Stimulated activated CD4-positive, alpha-beta T cell treated with anti-CD3 and anti-CD28 coated beads, Interleukin-2, amount 100 ng/mL, for 24 hours (primary cell): ENCODE measurements at places on chromosomes 3 and 15.

DNA sequence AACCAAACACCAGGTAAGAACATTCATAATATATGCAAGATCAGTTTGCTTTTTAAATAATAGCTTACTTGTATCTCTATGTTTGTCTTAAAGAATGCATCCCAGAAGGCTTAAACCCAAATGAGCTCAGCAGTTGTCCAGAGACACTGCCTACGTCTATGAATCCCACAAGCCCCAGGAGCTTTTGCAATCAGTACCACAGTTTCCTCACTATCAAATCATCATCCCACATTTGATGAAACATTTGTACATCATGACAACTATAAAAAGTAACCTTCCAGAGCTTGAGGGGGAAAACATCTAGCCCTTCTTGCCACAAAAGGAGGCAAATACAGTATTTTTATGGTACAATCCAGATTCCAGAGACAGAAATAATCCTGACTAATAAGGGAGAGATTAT, 63.7 kb downstream of the ATP8B4 start:
- DNase-seq = no peak

DNA sequence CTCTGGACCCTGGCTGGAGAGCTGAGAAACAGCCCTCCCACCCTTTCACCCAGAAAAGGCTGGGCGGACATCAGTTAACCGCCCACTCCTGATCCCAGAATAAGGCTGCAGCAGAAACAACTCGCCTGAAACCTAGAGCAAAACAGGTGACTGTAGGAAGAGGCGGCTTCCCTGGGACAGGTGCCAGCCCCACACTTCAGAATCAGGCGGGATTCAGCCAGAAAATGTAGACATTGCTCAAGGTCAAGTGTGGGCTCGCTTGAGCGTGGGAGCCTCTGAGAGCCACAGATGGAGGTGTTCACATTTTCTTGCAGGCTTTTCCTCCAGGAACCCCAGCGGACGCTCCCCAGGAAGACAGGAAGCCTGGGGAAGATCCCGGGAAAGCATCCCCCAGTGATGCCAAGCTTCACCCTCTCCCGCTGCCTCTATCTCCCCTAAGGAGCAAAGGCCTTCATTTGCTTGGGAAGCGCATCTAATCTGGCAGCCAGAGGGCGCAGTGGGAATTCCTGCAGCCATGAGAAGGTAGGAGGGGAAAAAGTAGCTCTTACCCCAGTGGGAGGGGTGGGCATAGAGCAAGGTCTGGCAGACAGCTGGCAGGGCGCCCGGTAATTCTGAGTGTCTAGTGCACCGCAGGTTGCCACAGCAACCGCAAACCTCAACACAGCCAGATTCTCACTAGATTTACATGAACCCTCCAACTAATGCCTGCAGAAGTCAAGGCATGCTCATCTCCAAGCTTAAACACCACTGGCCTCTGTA, 77.7 kb downstream of the OCA2 start:
- no peak for DNase-seq

DNA sequence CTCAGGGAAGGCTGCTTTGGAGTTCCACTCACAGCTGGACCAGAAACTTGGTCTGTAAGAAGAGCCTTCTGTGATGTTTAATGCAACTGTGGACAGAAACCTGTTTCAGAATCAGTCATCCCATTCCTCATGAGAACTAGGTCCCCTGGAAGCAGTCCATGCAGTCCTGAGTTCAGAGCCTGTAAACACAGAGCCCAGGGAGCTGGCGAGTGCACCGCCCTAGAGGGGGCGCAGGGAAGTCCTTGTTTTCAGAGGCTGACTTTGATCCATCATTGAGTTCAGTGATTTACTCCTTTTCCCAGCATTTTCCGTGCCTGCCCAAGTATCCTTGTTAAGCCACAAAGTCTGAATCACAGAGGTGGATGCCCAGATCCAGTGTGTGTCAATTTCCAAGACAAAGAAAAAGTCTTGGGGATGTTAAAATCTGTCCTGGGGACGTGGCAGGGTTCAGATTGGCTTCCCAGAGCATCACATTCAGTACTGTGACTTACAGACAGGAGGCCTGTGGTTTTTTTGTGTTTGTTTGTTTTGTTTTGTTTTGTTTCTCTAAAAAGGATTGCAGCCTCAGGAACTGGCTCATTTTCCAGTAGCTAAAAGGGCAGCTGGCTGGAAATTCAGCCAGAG, 9.8 kb upstream of the TXNRD3 start:
- no peak for DNase-seq

- DNase-seq = no peak
Observed at GRCh38 chr3:11560746-11561145, 83.0 kb downstream of the VGLL4 start.

DNA sequence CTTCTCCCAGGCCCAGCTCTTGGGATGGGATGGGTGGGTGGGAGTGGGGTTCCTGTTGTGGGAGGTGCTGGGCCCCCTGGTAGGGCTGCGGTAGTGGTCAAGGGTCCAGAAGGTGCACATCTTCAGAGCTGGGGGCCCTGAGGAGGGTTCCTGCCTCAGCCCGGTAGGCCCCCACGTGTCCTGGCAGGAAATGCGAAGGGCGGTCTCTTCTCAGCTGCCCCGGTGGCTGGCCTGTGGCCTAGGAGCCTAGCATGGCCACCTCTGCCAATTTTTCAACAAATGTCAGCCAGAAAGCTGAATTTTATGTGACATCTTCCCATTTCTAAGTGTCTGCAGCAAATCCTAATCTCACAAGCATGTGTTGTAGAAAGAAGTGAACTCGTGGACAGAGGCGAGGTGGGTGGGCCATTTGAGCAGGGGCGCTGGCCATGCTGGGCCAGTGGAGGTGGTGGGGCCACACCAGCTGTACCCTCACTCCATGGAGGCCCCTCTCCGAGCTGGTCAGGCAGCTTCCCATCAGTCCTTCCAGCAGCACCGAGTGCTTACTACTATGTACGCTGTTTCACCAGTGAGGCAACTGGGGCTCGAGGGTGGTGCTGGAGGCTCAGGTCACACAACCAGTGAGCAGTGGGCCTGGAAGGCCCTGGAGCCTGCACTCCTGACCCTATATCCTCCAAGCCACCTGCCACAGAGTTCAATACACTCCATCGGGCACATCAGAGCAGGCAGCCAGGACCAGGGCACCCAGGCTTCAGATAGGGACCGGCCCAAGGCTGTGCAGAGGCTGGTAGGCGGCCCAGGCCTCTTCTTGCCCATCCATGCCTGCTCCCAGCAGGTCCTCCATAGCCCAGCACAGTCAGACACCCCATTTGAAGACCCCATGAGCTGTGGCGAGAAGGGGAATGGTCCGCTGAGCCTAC, 23.2 kb downstream of the FBLN2 start:
- no peak for DNase-seq

GRCh38 chr3:127546554-127546953, 44.0 kb downstream of the TPRA1 start:
- DNase-seq = no peak

DNA sequence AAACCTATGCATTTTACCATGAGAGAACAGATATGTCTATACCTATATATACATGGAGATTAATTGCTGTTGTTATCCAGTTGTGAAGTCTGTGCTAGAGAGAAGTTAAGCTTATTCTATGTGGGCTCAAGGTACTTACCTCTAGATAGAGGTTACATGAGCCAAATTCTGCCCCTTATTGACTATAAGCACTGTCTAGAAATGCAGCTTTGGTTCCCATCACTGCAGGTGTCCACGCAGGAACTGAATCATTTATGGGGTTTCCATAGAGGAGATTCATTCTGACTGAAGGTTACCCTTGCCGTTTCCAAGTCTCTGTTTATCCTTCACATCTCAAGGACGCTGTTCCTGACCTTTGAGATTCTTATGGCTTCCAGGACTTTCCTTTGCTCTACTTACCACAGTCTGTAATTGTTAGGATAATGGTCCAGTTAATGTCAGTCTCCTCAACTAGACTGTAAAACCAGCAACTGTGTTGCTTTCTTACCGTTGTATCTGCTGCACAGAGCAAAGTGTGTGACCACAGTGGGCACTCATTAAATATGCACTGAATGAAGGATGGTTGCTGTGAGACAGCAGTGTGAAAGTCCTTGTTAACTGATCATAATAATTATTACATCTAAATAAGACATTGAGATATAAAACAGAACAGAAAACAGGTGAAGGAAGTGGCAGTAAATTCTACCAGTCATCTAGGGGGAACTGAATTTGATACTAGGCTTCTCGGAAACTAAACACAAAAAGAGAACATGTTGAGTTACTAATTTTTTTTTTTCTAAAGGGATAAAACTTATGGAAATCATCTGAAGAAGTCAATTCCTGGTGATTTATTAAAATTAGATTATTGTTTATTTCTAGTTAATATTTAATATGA, 44.0 kb upstream of the BCL6 start:
- DNase-seq = no peak

GRCh38 chr3:187150599-187150998, 11.3 kb upstream of the RPL39L start:
- DNase-seq = peak; percentile 76

DNA sequence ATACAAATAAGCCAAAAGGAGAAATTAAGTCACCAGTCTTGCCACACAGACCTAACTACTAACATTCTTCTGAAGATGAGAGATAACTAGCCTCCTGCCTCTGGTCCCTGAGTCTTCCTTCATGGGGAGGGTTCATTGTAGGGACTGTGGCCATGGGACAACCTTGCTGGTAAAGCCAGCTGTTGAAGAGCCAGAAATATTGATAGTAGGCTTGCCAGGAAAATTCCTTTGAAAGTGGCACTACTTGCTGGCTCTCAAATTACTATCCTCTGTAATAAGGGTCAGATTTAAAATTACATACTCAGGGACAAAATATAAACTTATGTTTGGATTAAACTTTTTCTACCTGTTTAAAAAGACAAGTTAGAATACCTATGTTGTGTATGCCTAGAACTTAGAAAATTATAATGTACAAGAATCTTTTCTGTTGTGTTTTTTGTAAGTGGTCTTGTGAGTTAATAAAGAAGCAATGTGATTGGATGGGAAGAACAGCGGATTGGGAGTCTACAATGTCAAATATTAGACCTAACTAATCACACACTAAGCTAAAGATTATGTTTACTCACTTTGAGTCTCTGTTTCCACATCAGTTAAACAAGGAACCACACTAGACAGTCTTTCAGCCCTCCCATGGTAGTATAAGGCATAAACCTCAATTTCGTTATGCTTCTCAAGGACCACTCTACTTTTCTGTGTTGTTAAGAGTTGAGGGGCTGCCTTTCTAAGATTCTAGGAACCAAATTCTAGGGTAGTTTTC, 60.0 kb upstream of the TRIM71 start:
- DNase-seq = no peak

DNA sequence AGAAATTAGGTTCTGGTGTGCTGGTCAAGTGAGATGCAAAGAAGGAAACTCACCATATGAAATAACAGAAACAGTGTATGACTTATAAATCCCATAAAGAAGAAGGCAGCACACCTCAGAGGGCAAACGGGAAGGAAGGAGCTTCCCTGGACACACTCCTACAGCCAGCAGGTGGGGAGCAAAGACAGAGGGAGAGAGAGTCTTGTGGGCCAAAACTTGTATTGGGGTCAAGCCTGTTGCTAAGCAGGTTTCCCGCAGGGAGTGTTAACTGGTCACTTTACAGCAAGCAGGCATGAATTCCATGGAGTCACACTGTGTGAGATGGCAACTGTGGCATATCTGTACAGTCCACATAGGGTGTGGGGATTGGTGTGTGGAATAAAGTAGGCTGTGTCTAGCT, 222.9 kb upstream of the NDN start:
- DNase-seq = no peak

GRCh38 chr3:156448300-156448699, 106.6 kb downstream of the SSR3 start:
- peak; percentile 11 for DNase-seq

DNA sequence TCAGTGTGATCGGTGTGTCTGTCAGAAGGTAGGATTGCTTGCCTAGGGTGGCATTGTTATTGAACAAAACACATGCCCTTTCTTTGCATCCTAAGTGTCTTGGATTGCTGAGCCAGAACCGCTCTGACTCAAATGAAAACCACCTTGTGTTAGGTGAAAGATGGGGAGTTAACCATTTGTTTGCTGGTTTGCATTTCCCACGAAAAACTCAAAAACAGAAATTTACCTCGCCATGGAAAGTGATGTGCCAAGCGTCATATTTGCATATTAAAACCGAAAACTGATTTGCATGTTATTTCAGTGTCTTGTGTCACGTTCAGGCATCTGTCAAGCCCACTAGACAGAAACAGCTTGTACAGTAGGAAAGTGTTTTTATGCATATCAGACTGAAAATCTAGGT, 474.6 kb upstream of the TPRG1 start:
- DNase-seq = peak; percentile 18

- no peak for DNase-seq
Observed at GRCh38 chr3:182484682-182485081, 308.6 kb upstream of the ATP11B start.

- no peak for DNase-seq
Observed at GRCh38 chr15:99073008-99073717, 31.7 kb upstream of the SYNM start.

DNA sequence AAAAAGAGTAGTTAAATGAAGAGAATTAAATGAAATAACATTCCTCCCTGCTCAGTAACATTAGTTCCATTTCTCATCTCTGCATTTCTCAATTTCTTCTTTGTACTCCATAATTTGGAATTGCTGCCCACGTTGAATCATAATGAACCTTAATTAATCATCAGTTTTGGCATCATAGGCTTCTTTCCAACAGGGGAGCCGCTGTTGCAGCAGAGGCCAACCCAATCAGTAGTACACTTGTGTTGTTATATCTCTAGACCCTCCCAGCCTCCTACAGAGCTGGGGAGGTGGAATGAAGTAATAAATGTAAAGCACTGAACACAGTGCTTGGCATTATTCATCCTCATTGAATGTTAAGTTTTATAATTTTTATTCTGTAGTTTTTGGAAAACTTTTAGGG, 240.7 kb downstream of the CHST2 start:
- no peak for DNase-seq

GRCh38 chr3:35137612-35138011, 501.7 kb upstream of the ARPP21 start:
- DNase-seq = no peak

GRCh38 chr3:63945558-63946096, 33.4 kb upstream of the SCAANT1 start:
- no peak for DNase-seq

DNA sequence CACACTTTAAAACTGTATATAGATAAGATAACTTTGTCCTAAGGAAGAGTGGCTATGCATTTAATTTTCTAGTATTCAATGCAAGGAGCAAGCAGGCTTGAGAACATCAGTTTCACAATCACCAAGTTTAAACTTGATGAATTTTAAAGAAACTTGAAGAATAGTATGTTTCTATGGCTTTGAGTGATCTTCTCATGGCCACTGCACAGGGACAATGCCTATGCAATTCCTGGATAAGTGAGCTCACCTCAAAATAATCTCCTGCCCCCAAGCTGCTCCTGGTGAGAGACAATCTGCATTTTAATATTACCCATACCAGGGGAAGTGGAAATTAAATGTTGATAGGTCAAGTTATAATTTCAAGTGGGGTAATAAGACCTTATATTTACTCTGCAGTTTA, 376.6 kb upstream of the CBLB start:
- no peak for DNase-seq

GRCh38 chr3:85474241-85474640, 515.5 kb downstream of the CADM2 start:
- DNase-seq = no peak

- no peak for DNase-seq
Observed at GRCh38 chr15:96276438-96277210, 53.9 kb upstream of the NR2F2 start.
